CD8-positive, alpha-beta T cell (primary cell): ENCODE measurements at places on chromosomes 3 and 15. TPM values are rescaled to one million over a fixed set of nuclear protein-coding genes. Genes with fewer than 3 reads are reported as not detected.

GOLGA6L4 gene
- 4.0 TPM for total RNA-seq

SNUPN gene
- total RNA-seq: 7.7 TPM

LNP1 gene
- total RNA-seq: 1.2 TPM

CCR8 gene
- total RNA-seq: not detected

GMNC gene
- not detected for total RNA-seq

ISG20 gene
- 89.2 TPM for total RNA-seq

TLE3 gene
- 201 TPM for total RNA-seq

GOLGA8J gene
- not detected for total RNA-seq

PLCH1 gene
- total RNA-seq: not detected

SLITRK3 gene
- total RNA-seq: not detected

CRBN gene
- 143 TPM for total RNA-seq

FBXO45 gene
- total RNA-seq: 9.3 TPM

WWTR1 gene
- 0.11 TPM for total RNA-seq

RAB7A gene
- 134 TPM for total RNA-seq

ALG1L2 gene
- not detected for total RNA-seq

NLGN1 gene
- total RNA-seq: not detected

FANCI gene
- 6.3 TPM for total RNA-seq

ATP2B2 gene
- not detected for total RNA-seq

GBE1 gene
- 5.1 TPM for total RNA-seq

ITGB5 gene
- not detected for total RNA-seq

SNTN gene
- total RNA-seq: not detected

GOLGA6L2 gene
- total RNA-seq: not detected

AP4E1 gene
- 8.1 TPM for total RNA-seq

NEK11 gene
- total RNA-seq: 3.8 TPM

LCTL gene
- total RNA-seq: not detected

ABCF3 gene
- total RNA-seq: 192 TPM

C3orf22 gene
- not detected for total RNA-seq

IQCF5 gene
- total RNA-seq: not detected

BTLA gene
- 3.0 TPM for total RNA-seq

ZBED2 gene
- 0.22 TPM for total RNA-seq

AADACL2 gene
- total RNA-seq: not detected

NKTR gene
- total RNA-seq: 204 TPM

SKOR1 gene
- total RNA-seq: 1.8 TPM

ADIPOQ gene
- not detected for total RNA-seq

CHRFAM7A gene
- total RNA-seq: not detected

RLBP1 gene
- not detected for total RNA-seq

CYP1A2 gene
- total RNA-seq: not detected

KLHL6 gene
- 29.7 TPM for total RNA-seq

AGBL1 gene
- not detected for total RNA-seq

PLOD2 gene
- not detected for total RNA-seq

TLR9 gene
- total RNA-seq: 0.33 TPM

GOLGA8T gene
- total RNA-seq: 0.19 TPM

FEZF2 gene
- total RNA-seq: not detected

DUOXA2 gene
- total RNA-seq: not detected

LTF gene
- total RNA-seq: not detected

LEO1 gene
- 9.4 TPM for total RNA-seq

DOCK3 gene
- total RNA-seq: 2.8 TPM

EXD1 gene
- not detected for total RNA-seq

CD86 gene
- not detected for total RNA-seq

SLC28A1 gene
- total RNA-seq: not detected

GOLGA6A gene
- not detected for total RNA-seq

TEX9 gene
- 1.7 TPM for total RNA-seq

CCDC191 gene
- 2.8 TPM for total RNA-seq

SI gene
- not detected for total RNA-seq

CTDSPL2 gene
- 104 TPM for total RNA-seq
